Activated T-cell treated with anti-CD3 and anti-CD28 coated beads for 24 hours (primary cell): ENCODE measurements at places on chromosomes 12 and 14.

GRCh38 chr12:25775968-25776367 is 182.5 kb upstream of the RASSF8 start:
- no peak for DNase-seq

DNA sequence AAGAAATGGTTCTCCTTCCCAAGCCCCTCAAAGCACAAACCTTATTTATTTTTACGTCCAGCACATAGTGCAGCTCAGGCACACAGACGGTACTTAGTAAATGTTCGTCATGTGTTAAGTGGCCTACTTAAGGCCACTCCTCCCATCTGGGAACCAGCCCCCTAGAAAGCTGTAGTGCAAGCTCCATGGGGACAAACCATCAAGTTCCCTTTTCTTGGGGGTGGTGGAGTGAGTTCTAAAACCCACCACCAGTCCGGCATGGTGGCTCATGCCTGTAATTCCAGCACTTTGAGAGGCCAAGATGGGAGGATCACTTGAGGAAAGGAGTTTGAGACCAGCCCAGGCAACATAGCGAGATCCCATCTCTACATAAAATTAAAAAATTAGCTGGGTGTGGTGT is 49.4 kb downstream of the PITPNM2 start:
- DNase-seq, result no peak

GRCh38 chr14:88327497-88327896 is 4.4 kb upstream of the KCNK10 start:
- no peak for DNase-seq

DNA sequence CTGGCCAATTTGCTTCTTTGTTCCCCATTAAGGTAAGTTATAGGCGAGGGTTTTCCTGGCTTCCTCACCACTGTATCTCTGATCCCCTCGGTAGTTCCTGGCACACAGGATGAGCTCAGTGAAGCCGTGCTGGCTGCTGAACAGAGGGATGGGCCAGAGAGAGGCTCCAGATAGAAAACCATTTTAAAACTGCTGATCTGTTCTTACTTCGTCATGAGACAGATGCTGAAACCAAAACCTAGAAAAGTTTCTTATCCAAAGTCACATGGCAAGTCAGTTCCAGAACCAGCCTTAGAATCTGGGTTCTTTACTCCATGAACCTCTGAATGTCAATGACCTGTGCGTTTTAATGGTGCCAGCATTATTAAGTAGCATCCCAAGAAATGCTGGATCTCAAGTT is 76.3 kb upstream of the RIN3 start:
- no peak for DNase-seq
